Activated CD8-positive, alpha-beta T cell treated with anti-CD3 and anti-CD28 coated beads for 36 hours (primary cell): ENCODE measurements at places on chromosomes 11 and 22. TPM values are rescaled to one million over a fixed set of nuclear protein-coding genes. Genes with fewer than 3 reads are reported as not detected.

The PATE2 gene
- not detected for total RNA-seq

The OR5A1 gene
- not detected for total RNA-seq

The SMTNL1 gene
- not detected for total RNA-seq

The TMEM123 gene
- 235 TPM for total RNA-seq

The HBE1 gene
- total RNA-seq = not detected

The FOLR1 gene
- total RNA-seq = not detected

The HMOX1 gene
- 0.22 TPM for total RNA-seq

The MMP3 gene
- not detected for total RNA-seq

The CRYBA4 gene
- not detected for total RNA-seq

The NEFH gene
- 7.5 TPM for total RNA-seq

The TSPAN32 gene
- 4.9 TPM for total RNA-seq

The OR6A2 gene
- total RNA-seq = 0.16 TPM

The ALDH3B2 gene
- total RNA-seq = not detected

The SOX6 gene
- total RNA-seq = 0.36 TPM

The LIF gene
- total RNA-seq = 160 TPM

The ZPR1 gene
- total RNA-seq = 89.9 TPM

The OR10A2 gene
- not detected for total RNA-seq

The RTN4RL2 gene
- total RNA-seq = 0.23 TPM
